ENCODE measurements at places on chromosomes 5 and 9.

- DNase-seq: no peak
Measured at GRCh38 chr5:76495870-76496269, 92.8 kb downstream of the IQGAP2 start.

DNA sequence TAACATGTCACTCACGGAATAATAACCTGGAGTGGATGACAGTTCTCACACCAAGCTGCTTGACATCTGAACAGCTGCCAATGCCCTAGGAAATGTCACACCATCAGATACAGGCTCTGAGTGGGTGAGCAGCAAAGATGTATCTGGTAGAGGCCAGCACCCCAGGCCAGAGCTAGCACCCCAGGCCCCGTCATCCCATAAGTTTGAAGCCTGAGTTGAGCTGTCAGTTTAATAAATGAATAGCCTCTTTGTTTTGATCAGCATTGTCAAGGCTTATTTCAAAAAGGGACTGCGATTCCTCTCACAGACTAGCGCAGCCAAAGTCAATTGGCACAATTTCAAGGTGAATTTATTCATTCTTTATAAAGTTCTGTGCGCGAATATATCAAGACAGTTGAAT lies 1327.1 kb downstream of the MAT2B start:
- DNase-seq: no peak

DNA sequence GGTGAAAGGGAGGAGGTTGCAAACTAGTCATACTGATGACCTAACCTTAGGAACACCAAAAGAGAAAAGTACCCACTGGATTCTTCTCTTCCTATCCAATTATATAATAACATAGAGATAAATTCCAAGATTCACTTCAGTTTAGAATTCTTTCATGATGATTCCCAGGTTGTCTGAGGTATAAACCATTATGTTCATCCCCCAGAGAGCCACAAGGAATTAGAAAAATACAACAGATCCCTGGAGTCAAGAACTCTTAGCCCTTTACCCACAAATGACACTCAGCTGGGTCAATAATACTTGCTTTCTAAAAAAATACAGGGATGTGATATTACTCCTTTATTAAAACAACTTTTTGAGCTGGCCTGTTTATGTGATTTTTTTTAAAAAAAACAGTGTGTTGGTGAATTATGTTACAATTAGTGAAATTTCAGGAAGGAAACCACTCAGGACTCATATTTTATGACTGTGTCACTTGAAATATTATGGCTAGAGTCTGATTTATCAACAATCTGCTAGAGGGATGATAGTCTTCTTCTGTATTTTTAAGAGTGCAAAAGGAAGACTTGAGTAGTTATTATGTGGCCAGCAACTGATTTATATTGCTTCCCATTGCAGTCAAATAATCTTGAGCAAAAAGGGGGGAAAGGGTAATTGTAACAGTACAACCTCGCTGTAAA lies 338.2 kb downstream of the NFIB start:
- no peak for DNase-seq

DNA sequence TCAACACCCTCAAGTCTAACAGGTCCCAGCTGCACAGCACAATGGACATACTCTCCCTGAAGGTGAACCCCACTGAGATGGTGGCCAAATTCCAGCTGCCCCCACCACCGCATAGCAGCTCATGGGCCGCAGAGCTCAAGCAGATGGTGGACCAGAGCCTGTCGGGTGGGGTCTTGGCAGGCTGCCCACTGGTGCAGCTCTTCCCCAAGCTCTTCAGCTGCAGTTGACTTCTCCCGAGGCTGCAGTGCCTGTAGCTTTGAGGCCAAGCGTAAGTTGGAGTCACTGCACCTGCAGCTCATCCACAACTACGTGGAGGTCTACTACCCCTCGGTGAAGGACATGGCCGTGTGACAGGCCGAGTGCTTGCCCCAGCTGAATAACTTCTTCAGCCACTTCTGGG lies 56.6 kb upstream of the SPTLC1 start:
- no peak for DNase-seq

DNA sequence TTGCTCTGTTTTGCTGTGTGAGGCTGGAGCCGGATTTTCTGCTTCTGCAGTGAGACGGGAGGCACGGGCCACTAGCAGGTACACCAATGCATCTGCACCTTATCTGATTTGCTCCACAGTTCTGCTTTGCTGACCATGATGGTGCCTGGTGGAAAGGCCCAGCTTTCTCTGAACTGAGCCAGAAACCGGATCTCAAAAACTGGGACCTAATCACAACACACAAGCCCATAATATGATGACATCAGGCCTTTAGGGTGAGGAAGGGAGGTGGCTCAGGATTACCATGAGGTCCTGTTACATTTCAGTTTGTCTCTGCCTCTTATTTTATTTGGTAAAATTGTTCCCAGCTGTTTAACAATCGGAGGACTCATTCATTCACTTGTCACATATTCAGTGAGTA lies 49.8 kb downstream of the FGF1 start:
- no peak for DNase-seq

GRCh38 chr9:114685951-114686350 lies 4.0 kb upstream of the TEX48 start:
- no peak for DNase-seq

- no peak for DNase-seq
Measured at GRCh38 chr9:77521091-77521490, 127.0 kb downstream of the GNA14 start.

DNA sequence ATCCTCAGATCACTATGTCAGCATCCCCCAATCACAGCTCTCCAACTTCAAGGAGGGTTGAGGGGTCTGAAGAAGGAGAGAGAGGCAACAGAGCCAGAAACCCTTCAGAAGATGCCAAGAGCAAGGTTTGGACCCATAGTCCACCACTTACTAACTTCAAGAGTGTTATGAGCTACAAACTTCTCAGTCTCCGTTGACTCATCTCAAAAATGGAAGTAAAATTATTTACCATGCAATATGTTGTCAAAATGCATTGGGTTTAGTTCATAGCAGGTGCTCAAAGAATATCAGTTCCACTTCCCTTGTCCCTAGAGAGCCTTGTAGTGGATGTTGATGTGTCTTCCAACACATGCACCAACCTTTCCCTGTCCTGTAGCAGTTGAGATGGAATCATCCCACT lies 116.0 kb downstream of the KCNIP1 start:
- DNase-seq: no peak

- no peak for DNase-seq
Measured at GRCh38 chr5:130290219-130290618, 386.0 kb downstream of the CHSY3 start.
